Mucosa of gallbladder (tissue), 1 donor: ENCODE measurements at places on chromosomes 5 and 9.

GRCh38 chr5:23071682-23072081 lies 218.5 kb upstream of the CDH12 start:
- DNase-seq, result no peak

DNA sequence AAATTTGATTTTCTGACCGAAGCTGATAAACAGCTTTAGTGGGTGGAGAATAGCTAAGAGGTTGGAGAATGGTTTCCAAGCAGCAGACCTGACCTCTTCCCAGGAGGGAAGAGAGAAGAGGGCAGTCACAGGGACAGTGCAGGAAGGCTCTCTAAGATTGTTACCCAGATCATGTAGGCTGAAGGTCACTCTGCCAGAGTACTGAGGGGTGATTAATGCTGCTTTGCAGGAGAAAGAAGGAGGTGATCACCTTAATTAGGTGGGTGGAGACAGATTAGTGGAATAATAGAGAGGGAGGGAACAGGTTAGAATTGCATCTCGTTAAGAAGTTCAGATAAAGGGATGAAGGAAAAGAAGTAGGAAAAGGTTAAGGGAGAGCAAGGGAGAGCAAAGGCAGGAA lies 440.5 kb downstream of the BRINP1 start:
- DNase-seq, result no peak

DNA sequence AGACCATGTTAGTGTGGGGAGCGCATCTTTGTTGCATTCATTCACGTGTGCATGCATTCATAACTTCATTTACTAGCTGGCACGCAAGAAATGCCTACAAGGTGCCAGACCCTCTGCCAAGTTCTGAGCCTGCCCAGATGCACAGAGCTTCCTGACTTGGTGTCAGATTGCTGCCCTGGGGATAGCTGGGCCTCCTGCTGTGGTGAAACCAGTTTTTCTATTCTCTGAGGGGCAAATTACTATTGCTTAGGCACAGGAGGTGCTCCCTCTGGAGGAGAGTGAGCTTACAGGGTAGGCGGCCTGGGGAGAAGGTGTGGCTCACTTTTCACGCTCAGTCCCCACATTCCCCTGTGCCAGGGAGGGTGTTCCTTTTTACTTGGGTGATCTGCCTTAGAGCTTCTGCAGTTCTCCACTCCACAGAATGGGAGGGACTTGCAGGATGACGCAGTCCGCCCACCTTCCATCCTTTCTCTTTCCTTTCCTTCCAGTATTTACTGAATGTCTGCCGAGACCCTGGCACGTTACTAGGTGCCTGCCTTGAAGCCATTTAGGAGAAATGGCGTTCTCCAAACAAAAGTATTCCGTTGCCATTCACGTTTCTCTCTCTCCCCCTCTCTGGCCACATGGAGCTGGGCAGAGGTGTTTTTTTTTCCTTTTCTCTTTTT lies 27.9 kb upstream of the CTNNA1 start:
- DNase-seq, result peak; percentile 56

GRCh38 chr9:92480291-92480771 lies 2.0 kb downstream of the ASPN start:
- no peak for DNase-seq

DNA sequence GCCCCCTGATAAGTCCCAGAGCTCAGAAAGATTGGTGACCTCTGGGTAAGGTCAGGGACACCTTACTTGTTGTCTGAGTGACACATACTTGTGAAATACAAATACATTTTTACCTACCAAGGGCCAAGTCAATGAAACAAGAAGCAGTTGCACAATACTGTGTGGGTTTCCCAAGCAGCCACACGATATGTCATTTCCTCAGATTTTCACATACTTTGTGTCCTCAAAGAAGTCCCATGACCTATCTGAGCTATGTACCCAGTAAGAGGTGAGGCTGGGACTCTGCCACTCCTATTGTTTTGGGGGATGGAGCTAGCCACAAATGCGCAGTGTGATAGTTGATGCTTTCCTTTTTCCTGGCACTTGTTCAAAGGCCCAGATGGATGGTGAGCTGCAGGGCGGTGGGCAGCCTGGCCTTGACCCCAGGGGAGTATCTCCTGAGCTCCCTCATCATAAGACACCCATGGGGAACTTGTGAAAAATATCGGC lies 4.8 kb upstream of the SLC25A51 start:
- no peak for DNase-seq

DNA sequence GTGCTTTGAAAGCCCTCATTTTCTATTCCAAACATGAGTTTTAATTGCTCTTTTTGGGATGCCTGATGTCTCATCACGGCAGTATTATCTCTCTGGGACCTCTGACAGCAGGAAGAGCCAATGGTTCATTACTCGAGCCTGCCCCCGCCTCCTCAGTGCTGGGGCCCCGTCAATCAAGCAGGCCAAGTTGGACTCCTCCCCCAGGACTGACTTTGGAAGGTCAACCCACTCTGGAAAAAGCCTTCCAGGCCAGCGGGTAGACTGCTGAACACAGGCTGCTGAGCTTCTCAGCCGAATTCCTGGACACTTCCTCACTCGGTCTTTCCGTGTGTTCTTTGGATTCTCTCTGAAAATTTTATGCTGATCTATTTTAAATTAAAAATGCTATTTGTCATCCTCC lies 9.5 kb upstream of the BARHL1 start:
- no peak for DNase-seq

GRCh38 chr5:22470408-22470807 lies 382.7 kb downstream of the CDH12 start:
- DNase-seq, result no peak

DNA sequence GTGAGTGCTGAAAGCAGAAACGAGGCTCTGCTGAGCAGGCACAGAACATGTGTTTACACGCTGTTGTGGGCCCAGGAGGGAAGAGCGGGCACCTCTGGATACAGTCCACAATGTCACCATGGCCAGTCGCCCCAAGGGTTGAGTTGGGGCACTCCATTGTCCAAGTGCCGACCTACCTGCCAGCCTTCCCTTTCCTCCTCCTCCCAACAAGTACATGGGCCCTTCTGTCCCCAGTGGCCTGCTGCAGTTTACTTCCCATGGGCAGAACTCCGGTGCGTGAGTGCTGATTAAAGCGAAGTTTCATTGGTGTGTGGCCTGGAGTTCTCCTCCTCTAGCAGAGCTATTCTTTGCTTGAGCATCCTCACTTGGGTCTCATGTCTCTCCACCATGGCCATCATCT lies 50.4 kb downstream of the DCP2 start:
- DNase-seq, result no peak

GRCh38 chr5:42668254-42668653 lies 88.4 kb upstream of the CCDC152 start:
- DNase-seq, result no peak

GRCh38 chr5:136763548-136763947 lies 398.2 kb upstream of the TRPC7 start:
- DNase-seq, result no peak

GRCh38 chr5:142862594-142862993 lies 92.4 kb downstream of the ARHGAP26 start:
- DNase-seq, result no peak
